ENCODE measurements at places on chromosomes 1 and 21.

GRCh38 chr1:165228676-165229075 is 127.8 kb downstream of the LMX1A start:
- DNase-seq = no peak

- no peak for DNase-seq
Observed at GRCh38 chr1:153735090-153735420, 7.2 kb downstream of the INTS3 start.

- DNase-seq = no peak
Observed at GRCh38 chr1:103937763-103938357, 188.2 kb downstream of the AMY1C start.

- no peak for DNase-seq
Observed at GRCh38 chr1:30089024-30089430, 634.4 kb downstream of the MATN1 start.

DNA sequence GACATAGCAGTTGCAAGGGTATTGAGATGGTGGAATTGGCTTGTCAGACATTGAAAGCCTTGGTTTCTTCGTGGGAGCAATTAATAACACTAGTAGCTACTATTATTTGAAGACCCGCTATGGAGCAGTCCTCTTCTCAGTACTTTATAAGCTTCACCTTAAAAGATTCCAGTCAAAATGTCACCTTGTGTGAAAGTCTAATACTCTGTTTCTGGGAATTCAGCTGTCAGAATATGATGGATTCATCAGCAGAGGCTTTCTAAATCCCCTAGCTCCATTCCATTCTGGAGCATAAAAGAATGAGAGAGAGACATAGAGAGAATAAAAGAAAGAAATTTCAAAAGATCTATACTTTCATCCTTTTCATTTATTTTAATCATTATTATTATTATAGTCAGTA is 375.9 kb upstream of the ADGRL2 start:
- no peak for DNase-seq

GRCh38 chr21:33859373-33860102 is 56.1 kb downstream of the ATP5PO start:
- no peak for DNase-seq

DNA sequence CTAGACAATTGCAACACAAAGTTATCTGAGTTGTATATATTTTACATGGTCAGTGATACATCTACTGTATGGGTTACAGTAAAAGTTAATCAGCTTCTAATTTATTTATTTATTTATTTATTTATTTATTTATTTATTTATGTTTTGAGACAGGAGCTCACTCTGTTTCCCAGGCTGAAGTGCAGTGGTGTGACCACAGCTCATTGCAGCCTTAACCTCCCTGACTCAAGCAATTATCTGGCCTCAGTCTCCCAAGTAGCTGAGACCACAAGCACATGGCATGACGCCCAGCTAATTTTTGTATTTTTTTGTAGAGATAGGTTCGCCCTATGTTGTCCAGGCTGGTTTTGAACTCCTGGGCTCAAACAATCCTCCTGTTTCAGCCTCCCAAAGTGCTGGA is 241.6 kb downstream of the PTPRC start:
- DNase-seq = no peak

DNA sequence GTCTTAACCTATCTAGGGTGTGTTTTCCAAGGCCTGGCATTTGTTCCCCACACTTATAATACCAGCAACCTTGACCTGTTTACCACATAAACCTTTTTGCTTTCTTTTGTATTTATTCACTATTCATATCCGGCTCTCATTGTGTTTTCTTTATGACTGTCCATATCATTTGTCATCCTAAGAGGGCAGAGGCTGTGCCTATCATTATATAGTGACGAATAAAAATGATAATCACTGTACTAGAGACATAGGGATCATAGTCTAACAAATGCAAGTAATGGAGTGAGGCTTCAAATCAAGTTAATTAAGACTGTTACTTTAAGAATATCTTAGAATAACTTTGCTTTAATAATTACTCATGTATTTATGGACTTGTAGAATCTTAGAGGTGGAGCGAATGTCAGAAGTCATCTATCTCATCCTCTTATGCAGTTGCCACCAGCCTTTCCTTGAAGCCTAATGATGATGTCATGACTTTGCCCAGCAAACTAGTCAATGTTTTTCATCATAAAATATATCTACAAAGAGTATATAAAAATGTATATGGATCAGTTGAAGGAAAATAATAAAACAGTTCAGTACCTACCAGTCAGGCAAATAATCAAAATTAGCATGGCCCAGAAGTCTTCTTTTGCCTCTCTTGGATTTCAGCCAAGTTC is 4.7 kb upstream of the ETV3 start:
- no peak for DNase-seq

- DNase-seq = no peak
Observed at GRCh38 chr1:101153692-101154091, 83.1 kb upstream of the S1PR1 start.

DNA sequence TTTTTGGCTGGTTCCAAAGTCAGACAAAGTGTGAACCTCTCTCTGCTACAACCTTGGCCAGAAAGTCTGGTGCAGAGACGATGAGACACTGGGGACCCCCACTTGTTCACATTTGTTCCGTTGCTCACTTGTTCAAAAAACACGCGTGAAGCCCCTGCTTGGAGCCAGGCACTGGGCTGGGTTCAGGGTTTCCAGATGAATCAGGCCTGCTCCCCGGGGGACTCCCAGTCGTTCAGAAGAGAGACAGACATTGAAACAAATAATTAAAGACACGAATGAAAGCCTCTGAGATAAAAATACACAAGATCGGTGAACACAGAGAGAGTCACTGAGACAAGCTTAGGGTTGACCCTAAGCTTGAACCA is 101.5 kb upstream of the RUNX3 start:
- DNase-seq = peak; percentile 37

DNA sequence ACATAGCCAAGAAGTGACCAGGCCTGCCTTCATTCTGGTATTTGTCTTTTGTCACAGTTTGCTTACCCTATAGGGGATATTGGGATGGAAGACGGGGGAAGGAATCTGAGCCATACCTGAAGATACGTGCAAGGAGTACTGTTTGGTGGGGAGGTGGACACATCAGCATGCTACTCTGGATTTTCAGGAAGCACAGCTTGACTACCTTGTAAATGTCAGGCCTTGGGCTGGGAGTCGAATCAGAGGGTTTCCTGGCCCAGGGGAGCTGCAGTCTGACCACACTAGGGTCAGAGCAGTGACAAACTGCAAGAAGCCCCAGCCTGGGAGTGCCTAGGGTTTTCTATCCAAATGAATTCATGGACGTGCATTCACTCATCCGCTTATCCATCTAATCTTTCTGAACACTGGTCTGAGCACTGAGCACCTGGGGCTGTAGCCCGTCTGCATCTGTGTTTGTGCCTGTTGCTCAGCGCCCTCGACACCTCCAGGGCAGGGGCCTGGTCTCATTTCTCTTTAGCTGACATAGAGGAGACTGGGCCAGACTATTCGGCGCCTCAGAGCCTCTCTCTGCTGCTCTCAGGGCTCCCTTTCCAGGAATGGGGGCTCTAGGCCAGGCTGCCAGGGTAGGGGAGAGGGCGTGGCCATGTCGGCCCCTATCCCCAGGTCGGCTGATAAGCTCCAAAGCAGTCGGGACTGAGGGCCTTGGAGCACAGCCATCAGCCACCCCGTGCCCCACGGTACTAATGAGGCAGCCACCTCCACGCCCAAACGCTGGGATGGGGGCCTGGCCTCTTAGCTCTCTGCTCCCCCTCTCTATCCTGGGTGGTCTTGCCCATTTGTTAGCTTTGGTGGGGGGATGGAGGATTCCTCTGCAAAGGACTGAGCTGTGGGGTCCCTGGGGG is 47.0 kb upstream of the SLC2A1 start:
- DNase-seq = no peak

- no peak for DNase-seq
Observed at GRCh38 chr1:81703391-81703755, 97.4 kb upstream of the ADGRL2 start.

DNA sequence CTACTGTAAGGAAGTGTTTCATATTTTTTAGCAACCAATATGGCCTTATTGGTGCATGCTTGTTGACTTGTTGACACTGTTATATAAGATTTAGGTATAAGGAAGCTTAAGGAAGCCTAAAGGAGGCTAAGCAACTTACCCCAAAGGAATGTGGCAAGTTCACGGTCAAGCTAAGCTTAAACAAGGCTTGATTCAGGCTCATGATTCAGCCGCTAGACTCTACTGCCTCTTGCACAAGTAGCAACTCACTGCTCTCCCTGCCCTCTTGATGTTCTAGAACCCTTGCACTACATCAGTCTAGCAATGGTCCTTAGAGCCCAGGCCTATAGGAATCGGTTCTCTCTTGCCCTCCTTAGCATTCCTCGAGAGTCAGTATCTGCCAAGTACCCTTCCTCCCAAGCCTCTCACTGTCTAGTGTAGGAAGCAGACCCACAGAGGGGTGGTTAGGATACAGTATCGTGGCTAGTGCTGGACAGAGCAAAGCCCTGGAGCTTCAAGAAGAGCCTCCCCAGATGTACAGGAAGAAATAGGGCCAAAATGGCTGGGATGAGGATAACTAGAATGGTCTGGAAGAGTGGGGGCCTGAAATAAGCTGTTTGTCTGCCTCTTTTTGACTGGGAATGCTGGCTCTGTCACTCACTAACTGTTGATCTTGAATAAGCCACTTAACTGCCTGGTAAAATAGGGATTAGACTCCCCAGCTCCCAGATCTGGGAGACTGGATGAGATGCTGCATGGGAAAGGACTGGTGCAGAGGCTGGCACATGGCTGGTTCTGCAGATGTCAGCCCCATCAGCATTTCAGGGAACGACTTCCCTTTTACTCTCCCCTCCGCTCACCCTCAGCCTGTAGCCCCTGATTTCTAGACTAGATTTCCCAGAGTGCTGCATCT is 122.2 kb downstream of the NAV1 start:
- DNase-seq = no peak

DNA sequence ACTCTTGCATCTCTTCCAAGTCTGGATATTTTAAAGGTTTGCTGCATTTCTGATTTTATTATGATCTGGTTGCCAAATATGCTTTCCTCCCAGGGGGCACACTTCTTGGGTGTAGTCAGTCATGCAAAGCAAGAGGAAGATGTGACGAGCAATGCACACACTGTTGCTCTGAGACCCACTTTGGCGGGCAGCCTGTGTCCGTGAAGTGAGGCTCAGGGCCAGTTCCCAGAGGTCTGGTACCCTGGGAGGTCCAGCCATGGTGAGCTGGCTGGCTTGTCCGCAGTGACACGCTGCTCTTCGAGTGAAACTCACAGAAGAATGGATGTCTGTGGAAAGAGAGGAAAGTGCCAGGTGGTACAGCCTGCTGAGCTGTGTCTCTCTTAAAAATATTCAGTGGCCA is 52.8 kb upstream of the EDN2 start:
- no peak for DNase-seq

DNA sequence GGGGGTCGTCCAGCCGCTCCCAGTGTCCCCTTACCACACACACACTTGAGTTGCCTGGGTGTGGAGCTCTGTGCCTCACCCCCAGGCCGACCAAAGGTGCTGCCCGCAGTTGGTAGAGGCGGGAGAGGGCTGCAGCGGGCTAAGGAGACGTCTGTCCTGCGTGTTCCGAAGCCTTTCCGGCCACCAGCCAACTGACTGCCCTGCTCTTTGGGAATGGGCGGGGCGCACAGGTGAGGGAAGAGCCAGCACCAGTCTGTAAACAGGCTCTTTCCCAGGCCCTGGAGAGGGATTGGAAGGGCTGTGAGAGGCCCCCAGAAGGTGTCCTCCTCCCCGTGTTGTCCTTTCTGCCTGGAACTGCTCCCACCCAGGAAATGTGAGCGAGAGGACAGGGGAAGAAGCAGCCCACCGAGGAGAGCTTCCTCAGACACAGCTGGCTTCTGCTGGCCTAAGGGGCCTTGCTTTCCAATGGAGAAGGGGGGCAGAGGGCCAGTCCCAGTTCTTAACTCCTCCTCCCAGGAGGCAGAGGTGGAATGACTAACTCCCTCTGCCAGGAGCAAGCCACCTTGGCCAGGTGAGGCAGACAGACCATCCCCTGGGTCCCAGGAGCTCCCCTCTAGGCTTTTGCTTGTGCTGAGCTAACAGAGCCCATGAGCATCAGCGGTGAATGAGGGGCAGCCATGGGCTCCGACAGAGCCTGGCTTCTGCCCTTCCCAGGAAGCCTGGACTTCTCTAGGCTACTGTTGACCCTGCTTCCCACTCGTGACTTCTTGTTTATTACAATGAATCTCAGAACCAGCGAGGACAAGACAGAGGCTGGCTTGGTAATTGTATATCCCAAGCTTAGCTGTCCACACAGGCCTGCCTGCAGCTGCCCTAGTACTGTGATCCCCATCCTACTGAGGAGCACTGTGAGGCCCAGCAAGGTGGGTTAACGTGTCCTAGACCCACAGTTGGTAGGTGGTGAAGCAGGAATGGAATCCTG is 158.1 kb upstream of the COA6 start:
- DNase-seq = no peak

- DNase-seq = no peak
Observed at GRCh38 chr1:9990944-9991343, 6.1 kb upstream of the RBP7 start.

DNA sequence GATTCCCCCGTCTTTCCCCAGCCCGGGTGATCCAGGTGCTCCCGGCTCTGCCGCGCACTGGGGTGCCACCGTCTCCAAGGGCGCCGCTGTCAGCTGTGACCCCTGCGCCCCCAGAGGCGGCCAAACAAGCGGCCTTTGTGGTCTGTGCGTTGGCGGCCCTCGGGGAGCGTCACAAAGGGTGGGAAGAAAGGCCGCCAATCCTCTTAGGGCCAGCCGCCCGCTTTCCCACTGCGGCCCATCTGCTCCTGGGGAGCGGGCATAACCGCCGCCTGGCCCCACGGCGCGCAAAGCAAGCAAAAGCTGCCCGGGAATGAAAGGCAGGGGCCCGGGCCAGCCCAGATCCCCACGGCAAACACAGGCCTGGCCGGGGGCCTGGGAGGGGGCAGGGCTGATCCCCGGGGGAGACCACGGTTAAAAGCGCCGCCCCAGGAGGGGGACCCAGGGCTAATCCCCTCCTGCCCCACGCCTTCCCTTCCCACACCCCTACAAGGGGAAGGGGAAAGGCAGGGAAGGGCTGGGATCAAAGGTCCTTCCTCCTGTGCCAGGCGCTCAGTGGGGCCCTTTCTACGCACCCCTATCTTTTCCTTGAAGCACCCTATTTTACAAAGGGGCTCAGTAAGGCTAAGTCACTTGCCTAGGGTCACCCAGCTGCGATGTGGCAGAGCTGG is 24.0 kb downstream of the C1QB start:
- no peak for DNase-seq

DNA sequence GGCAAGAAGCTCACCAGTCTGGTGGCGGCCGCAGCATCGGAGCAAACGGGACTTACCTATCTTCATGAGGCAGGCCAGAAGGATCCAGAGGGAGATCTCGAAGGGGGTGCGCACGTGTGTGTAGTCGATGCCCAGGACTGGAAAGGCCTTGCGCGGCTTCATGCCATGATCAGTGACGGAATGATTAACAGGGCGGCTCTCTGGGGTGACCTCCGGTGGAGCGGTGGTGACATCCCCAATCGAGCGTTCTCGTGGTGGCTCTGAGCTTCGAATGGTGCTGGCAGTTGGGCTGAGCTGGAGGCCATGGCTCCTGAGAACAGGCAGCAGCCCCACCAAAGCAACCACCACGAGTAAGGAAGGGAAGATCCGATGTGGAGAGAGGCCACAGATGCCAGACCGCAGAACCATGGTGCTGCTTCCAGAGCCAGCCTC is 982 bp downstream of the SLC9A1 start:
- peak; percentile 10 for DNase-seq

Measured in CD8-positive, alpha-beta memory T cell (primary cell).